WTC11 (cell line): ENCODE measurements at places on chromosomes 5 and 9.
A peak's percentile ranks its signal among the peaks of the same experiment; 100 is the strongest.

GRCh38 chr9:110575945-110576344 lies 3.6 kb downstream of the SVEP1 start:
- DNase-seq, result no peak

DNA sequence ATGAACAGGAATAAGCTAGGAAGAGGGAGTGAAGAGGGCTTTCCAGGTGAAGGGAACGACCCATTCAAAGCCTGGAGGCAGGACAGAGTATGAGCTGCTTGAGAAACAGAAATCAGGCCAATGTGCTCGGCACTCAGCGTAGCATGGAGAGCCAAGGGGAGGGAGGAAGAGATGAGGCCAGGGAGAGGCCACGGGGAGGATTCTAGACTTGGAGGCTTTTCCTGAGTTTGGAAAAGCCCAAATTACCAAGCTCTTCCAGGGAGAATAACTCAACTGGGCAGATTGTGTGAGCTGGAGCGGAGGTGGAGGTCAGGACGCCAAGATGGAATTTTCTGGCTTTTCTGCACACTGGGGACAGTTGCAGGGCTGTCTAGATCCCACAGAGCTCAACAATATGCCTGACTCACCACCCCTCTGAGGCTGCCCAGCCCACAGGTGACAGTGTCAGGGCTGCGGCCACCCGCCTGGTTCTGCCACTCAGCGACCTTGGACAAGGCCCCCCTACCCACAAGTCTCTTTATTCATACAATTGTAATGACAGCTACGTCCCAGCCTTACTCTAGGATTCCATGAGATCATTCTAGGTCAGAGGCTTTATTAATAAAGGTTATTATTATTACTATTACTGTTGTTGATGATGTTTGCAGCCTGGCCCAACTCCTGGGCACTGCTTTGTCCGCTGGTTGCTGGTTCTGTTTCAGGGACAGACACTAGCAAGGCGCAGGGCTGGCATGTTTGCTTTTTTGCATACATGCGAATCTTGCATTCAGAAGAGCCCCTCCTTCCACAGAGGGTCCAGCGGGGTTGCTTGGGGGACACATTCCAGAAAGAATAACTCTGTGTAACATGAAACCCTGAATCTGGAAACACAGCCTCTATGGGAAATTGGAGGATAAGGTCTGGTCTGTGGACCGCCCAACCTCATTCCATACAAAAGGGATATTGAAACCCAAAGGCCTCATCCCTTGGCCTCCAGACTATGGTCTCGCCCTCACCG lies 9.4 kb upstream of the LMX1B start:
- no peak for DNase-seq

- DNase-seq, result no peak
Measured at GRCh38 chr5:15615859-15616258, 115.9 kb downstream of the FBXL7 start.

- DNase-seq, result no peak
Measured at GRCh38 chr5:143174714-143175398, 228.6 kb downstream of the NR3C1 start.

DNA sequence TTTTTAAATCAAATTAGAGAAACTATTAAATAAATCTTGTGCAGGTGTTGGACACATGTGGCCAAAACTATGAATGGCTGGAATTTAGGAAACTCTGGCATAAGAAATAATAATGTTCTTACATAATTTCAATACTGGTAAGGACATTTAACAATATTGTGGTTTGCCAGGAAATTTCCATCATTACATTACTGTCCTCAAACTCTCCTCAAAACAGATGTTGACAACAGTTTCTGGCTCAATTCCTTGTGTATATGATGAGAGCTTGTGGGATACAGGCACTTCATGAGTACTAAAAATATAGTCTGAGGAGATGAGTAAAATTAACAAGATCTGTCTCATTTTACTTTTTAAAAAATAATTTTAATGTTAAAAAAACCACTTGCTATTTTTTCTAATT lies 27.9 kb downstream of the MCTP1 start:
- no peak for DNase-seq

DNA sequence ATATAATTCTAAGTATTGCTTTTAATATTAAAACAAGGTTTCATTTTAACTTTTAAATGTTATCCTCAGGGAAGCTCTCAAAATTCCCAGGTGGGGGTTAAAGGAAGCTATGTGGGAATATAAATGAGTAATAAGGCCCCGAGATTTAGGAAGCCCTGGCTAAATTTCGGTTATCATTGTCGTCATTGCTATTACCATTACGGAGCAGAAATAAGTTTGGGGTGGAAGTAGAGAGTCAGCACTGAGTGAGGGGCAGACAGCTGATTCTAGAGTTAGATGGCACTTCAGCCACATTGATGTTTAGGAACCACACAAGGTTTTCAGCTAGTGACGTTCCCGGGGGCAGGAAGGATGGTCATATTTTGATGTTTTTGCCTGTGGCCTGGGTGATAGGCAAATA lies 74.9 kb downstream of the NREP start:
- DNase-seq, result no peak

DNA sequence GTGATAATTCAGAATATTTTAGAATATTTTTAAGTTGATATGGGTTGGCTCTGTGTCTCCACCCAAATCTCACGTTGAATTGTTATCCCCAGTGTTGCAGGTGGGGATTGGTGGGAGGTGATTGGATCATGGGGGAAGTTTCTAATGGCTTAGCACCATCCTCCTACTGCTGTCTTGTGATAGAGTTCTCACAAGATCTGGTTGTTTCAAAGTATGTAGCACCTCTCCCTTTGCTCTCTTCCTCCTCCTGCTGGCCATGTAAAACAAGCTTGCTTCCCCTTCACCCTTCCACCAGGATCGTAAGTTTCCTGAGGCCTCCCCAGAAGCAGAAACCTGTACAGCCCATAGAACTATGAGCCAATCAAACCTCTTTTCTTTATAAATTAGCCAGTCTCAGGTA lies 214.6 kb upstream of the C9orf72 start:
- DNase-seq, result peak; percentile 26

DNA sequence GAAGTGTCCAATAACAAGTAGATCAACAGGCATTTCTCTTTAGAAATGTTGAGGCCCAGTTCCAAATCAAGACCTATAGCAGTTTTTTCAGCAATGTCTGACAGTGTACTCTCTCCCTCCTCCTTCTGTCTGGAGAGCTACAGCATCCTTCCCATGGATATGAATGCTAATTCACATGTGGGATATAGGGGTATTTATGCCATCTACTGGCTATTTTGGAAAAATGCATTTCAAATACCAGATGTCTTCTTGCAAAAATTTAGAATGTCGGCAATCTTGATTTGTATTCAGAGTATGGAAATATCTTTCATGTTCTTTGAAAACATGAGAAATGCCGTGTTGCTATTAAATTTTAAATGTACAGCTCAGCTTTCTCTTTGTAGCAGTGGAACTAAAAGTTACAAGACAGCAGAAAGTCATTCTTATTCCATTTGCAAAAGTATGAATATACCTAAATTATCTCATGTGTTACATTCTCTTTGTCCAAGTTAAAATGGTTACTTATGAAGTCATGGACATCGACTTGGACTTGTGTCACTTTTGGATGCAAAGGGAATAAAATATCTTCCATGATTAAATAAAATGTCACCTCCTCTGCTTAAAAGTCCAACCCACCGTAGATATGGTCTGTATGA lies 647.8 kb downstream of the TAF11L14 start:
- DNase-seq, result no peak
